ENCODE measurements at places on chromosomes 7 and 10.

- DNase-seq, result no peak
Measured at GRCh38 chr7:47583739-47584535, 2.0 kb upstream of the TNS3 start.

DNA sequence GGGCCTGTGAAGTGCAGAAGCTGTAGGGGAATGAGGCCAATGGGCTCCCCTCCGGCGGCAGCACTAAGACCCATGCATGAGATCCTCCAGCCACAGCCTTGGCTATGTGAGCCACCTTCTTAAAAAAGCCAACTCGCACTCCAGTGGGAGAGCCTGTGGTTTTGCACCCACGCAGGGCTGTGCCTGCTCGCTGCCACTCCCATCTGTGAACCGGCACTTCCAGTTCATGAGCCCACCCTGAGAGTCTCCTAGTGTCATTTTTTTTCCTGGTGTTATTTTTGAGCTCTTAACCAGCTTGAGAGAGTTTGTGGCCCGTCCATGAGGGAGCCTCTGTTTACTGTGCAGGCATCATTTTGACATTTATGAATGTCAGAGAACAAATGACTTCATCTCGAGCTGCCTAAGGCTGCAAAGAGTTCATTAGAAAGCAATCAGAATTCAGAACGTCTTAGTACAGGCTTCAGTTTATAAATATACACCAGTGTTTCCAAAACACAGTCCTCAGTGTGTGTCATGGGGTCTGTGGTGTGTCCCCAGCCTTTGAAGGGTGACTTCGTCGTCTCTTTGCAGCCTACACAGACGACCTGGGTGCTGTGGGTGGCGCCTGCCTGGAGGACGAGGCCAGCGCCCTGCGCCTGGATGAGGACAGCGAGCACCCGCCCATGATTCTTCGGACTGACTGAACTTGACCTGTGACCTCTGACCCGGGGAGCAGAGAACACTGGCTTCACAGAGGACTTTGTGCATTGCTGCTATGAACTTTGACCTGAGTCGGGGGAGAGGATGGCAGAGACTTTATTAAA is 40.4 kb downstream of the WIPI2 start:
- DNase-seq, result no peak

- no peak for DNase-seq
Measured at GRCh38 chr10:119256897-119257296, 49.5 kb downstream of the GRK5 start.

DNA sequence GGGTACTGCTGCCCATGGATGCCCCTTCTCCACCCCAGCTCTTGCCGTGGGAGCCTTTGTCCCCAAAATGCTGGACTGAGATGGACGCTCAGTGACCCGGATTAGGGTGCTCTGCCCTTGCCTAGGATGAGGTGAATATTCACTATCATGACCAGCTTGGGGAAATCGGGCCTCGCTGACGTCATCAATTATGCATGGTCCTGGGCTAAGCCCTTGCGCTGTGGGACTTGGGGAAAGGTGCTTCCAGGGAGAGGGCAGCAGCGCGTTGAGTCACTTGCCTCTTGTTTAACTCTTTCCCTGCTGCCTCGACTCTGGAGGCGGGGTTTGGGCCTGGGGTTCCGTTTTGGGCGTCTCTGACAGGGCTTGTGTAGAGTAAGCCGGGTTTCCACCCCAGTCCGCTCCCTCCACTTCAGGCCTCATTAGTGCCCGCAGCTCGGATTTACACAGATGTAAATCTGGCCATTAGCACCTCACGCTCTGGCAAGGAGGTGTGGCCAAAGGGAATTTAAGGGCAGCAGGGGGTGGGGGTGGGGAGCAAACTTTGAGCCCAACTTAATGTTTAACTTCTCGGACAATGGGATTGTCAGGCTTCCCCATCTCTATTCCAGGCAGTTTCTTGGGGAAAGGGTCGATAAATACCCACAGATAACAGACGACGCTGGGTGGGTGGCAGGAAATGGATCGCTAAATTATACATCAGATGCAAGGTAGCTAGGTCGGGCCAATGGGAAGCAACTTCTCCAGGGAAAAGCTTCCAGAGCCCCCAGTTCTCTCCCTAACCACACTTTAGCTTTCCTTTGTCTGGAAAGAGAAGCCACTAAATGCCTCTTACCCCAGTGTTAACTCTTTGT is 51.3 kb upstream of the TCF7L2 start:
- no peak for DNase-seq

GRCh38 chr7:50658696-50659095 is 93.5 kb upstream of the DDC start:
- no peak for DNase-seq

DNA sequence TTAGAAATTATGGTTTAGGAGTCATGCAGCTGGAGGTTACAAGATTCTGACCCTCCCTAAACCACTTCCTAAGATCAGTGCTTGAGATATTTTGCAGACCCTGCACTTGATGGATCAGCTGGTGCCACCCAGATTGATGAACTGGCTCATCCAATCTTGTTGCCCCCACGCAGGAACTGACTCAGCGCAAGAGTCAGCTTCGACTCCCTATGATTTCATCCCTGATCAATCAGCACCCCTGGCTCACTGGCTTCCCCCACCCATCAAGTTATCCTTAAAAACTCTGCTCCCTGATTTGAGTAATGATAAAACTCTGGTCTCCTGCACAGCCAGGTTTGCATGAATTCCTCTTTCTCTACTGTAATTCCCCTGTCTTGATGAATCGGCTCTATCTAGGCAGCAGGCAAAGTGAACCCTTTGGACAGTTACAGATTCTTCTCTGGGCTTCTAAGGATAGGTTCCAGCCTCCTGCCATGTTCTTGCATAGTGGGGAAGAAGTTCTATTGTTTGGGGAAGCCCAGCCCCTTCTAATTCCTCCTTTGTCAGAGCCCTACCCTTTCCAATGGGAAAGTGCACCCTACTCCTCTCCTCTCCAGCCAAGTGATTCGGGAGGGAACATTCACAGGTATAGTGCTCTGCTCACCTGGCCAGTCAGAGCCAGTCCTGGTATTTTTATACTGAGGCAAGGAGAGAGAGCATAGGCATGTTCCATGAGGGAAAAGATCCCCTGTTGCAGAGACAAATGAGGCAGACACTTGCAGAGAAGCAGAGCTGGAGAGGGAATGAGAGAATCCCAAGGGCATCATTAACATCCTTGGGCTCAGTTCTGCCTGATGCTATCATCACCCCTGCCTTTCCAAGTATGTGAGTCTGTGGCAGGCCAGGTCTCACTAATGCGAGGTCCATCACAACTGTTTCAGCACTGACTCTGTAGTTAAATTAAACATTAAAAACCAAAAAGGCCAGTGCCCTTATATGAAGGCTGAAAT is 224.4 kb upstream of the GALNT17 start:
- no peak for DNase-seq

DNA sequence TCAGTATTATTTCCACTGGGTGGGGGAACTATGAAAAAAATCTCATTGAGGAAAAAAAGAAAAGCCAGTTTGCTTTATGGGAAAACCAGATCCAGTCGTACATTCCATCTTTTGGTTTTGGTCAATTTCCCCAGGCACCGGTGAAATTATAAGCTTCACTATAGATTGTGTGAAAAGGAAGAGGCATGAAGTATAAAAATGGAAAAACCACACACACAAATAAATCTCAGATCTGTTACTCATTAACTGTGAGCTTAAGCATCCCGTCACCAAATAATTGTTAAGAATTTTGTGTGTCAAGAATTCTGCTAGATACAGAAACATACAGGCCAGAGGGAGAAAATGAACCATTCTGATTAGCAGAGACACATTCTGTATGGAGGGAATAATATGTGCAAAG is 405.5 kb upstream of the CELF2 start:
- DNase-seq, result no peak

GRCh38 chr10:124152139-124153022 is 59.0 kb upstream of the CHST15 start:
- DNase-seq, result no peak

GRCh38 chr7:158973440-158973839 is 117.1 kb downstream of the DYNC2I1 start:
- no peak for DNase-seq

- DNase-seq, result no peak
Measured at GRCh38 chr7:115491744-115492380, 538.7 kb downstream of the TFEC start.

GRCh38 chr7:27581119-27581518 is 81.6 kb downstream of the HIBADH start:
- no peak for DNase-seq

DNA sequence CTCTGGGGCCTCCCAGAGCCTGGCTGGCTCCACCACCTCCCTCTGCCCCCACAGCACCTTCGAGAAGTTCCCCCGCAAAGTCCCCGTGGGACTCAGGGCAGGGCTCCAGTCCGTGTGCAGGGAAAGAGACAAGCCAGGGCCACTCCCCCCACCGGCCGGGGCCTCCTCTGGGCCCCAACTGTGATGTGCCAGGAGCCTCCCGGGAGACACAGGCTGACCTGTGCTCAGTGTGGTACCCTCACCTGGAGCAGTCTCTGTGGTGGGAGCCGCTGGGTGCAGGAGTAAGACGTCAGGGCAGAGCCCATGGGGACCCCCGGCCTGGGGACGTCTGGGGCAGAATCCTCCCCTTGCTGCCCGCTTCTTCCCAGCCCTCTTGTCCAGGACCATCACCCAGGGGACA is 1.5 kb upstream of the ADGRA1 start:
- no peak for DNase-seq

DNA sequence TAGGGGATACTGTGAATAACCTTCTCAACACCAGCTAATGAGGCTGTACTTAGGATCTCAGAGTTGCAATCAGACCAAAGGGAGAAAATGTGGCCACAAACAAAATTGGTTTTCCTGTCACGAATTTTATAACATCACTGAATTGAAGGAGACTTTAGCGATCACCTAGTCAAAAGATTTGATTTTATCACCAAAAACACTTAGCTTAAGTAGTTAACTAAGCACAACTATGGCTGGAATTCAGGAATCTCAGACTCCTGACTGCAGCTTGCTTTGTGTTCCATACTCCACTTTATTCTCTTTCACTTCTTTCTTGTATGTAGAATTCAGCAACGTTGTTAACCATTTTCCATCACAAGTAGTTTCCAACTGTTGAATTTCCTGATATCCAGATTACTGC is 152.0 kb downstream of the SLC16A9 start:
- DNase-seq, result no peak

DNA sequence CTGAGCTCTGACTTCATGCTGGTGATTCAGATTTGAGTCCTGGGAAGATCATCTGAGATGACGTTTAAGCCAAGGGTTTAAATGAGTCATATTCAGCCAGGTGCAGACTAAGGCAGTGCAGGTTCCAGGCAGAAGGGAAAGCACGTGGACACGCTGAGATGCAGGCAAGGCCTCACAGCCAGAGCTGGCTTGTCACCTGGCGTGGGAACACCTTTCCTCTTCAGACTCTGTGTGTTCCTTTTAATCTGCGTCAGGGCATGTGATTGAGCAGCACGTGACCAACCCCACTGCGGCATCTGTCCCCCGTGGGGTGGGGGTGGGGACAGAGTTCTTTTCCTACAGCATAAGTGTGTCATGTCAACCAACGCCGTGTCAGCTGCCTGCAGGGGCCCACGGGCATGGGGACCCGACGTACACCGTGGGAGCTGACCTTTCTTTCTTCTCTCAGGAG is 10.7 kb upstream of the IDI2 start:
- DNase-seq, result peak; percentile 67

DNA sequence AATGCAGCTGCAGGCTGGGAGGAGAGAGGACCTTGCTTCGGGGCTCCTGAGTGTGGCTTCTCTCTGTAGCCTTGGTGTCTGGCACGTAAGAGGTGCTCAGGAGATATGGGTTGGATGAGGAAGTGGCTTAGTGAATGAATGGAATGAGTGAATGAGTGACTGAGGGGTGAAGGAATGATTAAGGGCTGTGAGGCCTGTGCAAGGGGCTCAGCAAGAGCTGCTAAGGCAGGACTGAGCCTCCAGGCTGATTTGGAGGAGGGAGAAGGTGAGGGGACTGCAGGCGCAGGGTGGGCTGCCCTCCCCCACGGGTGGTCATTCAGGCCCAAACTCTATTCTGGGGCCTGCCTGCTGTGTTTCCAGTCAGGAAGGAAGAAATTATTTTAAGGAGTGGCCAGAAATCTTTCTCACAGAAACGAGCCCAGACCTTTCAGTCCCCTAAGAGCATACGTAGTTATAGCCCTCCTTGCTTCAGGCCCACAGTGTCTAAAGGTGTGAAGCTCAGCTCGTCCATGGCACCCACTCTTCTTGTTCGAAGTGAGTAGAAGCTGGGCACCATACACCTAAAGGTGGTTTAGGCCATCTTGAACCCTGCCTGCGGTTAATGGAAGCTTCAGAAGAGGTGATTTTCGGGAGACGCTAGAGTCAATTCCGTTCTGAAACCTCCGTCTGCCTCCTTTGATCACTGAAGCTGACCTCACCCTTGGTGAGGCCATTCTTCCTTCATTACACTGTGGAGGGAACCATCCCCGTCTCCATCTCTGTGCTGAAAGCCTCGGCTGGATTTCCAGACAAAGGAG is 49.5 kb upstream of the SAMD8 start:
- no peak for DNase-seq

DNA sequence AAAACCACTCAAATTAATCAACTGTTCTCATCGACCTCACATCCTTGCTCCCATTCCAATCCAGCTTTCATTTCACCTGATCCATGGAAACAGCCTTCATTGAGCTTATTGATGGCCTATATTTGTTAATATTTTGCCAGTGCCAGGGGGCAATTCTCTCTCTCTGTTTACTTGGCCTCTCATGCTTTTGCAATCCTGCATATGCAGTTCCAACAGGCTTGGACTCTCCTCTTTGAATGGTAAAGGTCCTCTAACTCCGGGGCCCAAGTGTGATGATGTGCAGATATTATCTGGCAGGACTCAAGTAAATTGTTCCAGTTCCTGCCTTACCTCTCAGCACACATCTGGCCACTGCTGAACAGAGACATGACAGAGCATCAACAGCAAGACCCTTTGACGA is 67.3 kb downstream of the ZNF783 start:
- DNase-seq, result no peak

DNA sequence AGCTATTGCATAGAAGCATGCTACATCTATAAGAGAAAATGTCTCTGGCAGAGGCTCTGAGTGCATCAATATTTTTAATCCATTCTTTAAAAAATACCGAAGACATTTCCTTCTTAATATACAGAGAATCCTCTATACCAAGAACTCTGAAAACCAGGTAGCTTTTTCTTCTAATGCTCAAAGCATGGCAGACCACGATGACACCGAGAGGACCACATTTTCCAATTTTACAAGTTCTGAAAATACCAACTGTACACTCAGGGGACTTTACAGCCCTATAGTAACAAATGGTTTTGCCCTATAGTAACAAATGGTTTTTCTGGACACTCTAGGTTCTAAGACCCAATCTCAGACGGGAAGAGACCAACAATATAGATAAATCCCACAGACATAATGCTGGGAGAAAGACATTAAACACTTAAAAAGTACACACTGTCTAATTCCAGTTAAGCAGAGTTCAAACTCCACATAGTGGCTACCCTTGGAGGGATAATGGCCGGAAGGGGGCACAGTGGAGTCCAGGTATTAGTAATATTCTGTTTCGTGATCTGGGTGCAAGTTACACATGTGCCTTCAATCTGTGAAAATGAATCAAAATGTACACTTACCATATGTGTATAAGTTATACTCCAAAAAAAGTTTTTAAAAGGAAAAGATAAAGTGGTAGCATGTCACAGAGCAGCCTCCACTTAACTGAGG is 26.2 kb downstream of the CCDC6 start:
- no peak for DNase-seq

GRCh38 chr10:11465406-11465805 is 146.0 kb downstream of the USP6NL start:
- no peak for DNase-seq

- DNase-seq, result no peak
Measured at GRCh38 chr7:94584113-94584512, 71.8 kb downstream of the SGCE start.

- no peak for DNase-seq
Measured at GRCh38 chr10:4635883-4636282, 190.1 kb upstream of the AKR1E2 start.

- DNase-seq, result no peak
Measured at GRCh38 chr7:15376600-15376999, 185.2 kb downstream of the AGMO start.
